Cortex of kidney (tissue), 1 donor: ENCODE measurements at places on chromosomes 2 and 18.

GRCh38 chr18:54251606-54252390 lies 17.5 kb upstream of the POLI start:
- DNase-seq, result no peak

DNA sequence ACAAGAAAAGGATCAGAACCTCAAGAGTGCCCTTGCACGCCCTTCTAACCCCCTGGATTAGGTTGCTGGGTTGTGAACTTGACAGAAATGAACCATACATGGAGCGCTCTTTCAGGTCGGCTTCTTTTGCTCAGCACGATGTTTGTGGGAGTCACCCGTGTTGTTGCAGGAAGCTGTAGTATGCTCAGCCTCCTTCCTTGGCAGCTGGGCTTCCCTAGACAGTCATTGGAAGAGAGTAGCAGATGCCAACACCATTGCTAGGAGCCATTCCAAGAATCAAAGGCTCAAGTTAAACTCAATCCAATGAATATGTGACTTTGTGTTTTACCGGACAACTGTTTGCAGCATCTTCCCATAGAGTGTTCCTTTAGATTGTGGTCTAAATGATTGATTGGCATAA lies 47.0 kb downstream of the RAB12 start:
- DNase-seq, result no peak

DNA sequence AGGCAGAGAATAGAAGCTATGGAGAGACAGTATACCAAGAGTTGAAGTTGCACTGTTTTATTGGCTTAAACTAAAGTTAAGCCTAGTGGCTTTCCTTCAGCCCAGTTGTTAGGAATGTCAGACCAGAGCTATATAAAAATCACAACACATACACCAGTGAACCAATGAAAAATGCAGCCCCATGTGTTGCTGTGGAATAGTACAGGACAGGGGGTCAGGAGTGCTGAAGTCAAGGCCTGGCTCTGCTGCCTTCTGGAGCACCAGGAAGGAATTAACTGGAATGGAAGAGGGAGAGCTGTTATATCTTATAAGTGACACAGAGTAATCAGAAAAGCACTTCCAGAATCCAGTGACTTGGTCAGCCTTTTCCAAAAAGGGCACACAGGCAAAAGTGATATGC lies 58.9 kb downstream of the OSR1 start:
- no peak for DNase-seq

GRCh38 chr18:25279133-25279532 lies 72.8 kb downstream of the ZNF521 start:
- no peak for DNase-seq

DNA sequence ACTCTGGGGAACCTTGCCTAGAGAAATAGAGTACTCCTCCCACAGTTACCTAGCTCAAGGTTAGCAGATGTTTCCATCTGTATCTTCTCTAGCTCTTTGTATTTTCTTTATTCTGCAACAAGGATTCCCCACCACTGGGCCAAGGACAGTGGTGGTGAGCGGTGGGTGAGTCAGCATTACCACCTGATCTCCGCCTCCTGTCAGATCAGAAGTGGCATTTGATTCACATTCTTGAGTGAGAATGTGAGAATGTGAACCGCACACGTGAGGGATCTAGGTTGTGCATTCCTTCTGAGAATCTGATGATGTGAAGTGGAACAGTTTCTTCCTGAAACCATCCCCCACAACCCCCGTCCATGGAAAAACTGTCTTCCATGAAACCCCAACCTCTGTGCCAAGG lies 9.0 kb downstream of the EPB41L3 start:
- DNase-seq, result no peak

- no peak for DNase-seq
Measured at GRCh38 chr18:55744206-55744605, 156.2 kb upstream of the TCF4 start.

GRCh38 chr18:50374220-50374752 lies 560 bp upstream of the SKA1 start:
- DNase-seq, result no peak
